ENCODE measurements at places on chromosomes 1 and 21.

GRCh38 chr1:179120736-179121135, 38.9 kb downstream of the TOR3A start:
- peaks cover 39% of the 10 kb centered on the region for H3K36me3 ChIP-seq
- H3K27me3 ChIP-seq = no peaks in the 10 kb centered on the region
- H3K4me1 ChIP-seq = no peaks in the 10 kb centered on the region
- no peak overlapping the region for H3K4me3 ChIP-seq
- DNase-seq = no peak

- no peak for DNase-seq
- no peaks in the 10 kb centered on the region for H3K36me3 ChIP-seq
- no peak overlapping the region for H3K4me3 ChIP-seq
- H3K4me1 ChIP-seq = peaks cover 8% of the 10 kb centered on the region
Observed at GRCh38 chr1:26010825-26011224, 10.8 kb upstream of the EXTL1 start.

DNA sequence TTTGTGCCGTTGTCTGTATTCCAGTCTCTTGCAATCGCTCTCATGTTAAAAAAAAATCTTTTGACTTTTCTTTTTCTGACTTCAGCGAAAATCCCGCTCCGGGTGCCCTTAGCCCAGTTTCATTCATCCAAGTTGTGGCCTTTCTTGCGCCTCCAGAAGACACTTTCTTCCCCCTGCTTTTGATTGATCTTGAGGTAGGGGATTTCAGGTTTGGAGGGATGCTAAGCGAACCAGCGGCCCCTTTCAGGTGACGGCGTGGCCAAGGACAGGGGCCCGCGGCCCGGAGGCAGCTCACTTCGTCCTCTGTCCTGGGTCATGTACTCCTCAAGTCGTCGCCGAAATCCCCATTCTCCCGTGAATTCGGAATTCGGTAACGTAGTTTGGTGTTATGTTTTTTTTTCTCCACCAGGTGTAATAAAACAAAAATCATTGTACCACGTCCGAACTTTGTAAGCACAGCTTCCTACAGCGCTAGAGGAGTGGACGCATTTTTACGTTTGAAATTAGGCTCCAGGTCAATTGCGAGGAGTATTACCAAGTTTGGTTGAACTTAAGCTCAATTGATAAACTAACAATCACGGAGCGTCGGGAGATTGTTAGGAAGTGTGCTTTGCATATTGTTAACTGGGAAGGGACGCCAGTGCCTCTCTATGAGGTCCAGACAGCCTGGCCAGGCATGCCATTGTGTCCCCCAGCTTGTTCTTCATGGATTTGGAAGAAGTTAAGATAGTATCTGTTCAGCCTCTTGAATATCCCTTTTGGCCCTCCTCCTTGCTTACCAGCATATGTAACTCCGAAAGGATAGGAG, 1.1 kb downstream of the MRPS6 start:
- DNase-seq = peak; percentile 20
- no peaks in the 10 kb centered on the region for H3K36me3 ChIP-seq
- H3K27me3 ChIP-seq = no peaks in the 10 kb centered on the region
- H3K27ac ChIP-seq = peak overlapping the region; percentile 62
- peak overlapping the region; percentile 71 for H3K4me3 ChIP-seq
- peaks cover 16% of the 10 kb centered on the region for H3K4me1 ChIP-seq

- H3K36me3 ChIP-seq = no peaks in the 10 kb centered on the region
- no peaks in the 10 kb centered on the region for H3K27me3 ChIP-seq
- no peak overlapping the region for H3K27ac ChIP-seq
- H3K4me1 ChIP-seq = no peaks in the 10 kb centered on the region
Observed at GRCh38 chr1:67668660-67669059, 16.3 kb upstream of the GADD45A start.

DNA sequence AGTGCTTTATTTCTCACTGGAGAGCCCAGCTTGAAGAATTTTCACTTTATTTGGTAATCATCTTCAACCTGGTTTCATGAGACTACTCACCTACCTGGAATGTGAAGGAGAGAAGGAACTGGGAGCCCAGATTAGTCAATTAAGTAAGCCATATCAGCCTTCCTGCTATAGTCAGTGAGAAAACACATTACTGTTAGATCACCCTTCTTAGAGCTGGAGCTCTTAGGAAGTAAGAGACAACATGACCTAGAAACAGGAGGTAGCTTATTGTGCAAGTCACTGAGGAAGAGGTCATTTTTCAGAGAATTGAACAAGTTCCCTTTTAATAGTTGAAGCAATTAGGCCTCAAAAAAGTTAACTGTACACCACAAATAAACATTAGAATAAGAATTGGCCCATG, 49.2 kb upstream of the TEKT2 start:
- no peak overlapping the region for H3K27ac ChIP-seq
- DNase-seq = peak; percentile 16
- no peak overlapping the region for H3K4me3 ChIP-seq
- H3K36me3 ChIP-seq = peaks cover 25% of the 10 kb centered on the region
- no peaks in the 10 kb centered on the region for H3K27me3 ChIP-seq

- H3K27ac ChIP-seq = no peak overlapping the region
- peaks cover 7% of the 10 kb centered on the region for H3K4me1 ChIP-seq
- DNase-seq = no peak
- peaks cover 26% of the 10 kb centered on the region for H3K27me3 ChIP-seq
Observed at GRCh38 chr1:166971252-166971651, 4.1 kb downstream of the ILDR2 start.
